ENCODE measurements at places on chromosomes 11 and 22.

GRCh38 chr22:29004647-29005371 is 56.8 kb downstream of the C22orf31 start:
- DNase-seq: peak; percentile 46

DNA sequence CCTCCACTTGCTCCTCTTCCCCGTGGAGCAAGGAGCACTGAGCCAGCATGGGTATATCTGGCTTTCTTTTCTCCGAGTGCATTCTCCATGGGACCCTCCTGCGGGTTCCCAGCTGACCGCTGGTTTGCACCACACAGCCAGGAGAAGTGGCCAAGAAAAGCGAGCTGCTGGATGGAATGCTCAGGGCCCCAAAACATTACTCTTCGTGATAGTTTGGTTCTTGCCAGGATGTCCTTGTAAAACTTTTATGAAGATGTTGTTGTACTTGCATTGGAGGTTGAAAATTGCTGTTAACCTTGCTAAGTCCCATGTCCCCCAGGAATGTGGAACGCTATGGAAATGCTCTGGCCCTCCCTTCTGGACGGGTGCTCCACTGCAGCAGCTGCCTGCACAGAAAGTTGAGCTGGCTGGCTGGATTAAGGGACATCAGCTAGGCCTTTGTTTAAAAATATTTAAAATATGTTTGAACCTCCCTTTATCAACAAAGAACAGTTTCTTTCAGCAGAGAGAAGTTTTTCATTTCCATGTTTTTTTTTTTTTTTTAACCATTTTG is 68.7 kb downstream of the ZNRF3 start:
- DNase-seq: peak; percentile 88

- peak; percentile 38 for DNase-seq
Measured at GRCh38 chr11:10302359-10302743, 2.5 kb upstream of the ADM start.

GRCh38 chr22:36289406-36289870 is 36.5 kb downstream of the APOL1 start:
- DNase-seq: no peak

- DNase-seq: no peak
Measured at GRCh38 chr11:32187111-32187510, 96.2 kb downstream of the RCN1 start.

All from muscle of leg (tissue), 16 donors.